ENCODE measurements at places on chromosomes 16 and 17.
A peak's percentile ranks its signal among the peaks of the same experiment; 100 is the strongest.

- no peak for DNase-seq
Measured at GRCh38 chr16:54116124-54116655, 170.4 kb downstream of the IRX3 start.

- no peak for DNase-seq
Measured at GRCh38 chr17:78718575-78719208, 63.4 kb downstream of the CYTH1 start.

GRCh38 chr17:45883063-45883462, 11.3 kb upstream of the MAPT start:
- DNase-seq, result no peak

- DNase-seq, result no peak
Measured at GRCh38 chr16:85571563-85571812, 41.6 kb upstream of the GSE1 start.

DNA sequence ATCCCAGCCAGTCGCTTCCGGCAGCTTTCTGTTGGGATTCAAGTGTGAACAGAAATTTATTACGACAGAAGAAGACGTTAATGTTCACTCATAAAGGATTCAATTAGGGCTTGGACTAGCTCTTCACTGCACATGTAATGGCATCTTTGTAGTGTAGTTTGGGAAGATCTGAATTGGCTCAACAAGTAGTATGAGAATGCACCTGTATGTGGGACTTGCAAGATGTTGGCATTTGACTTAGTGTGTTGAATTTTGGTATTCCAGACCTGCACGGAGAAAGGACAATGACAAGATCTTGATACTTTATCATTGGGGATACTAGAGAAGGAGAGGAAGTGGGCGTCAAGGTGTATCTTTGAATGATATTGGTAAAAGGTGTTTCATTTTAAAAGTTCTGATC, 1.2 kb downstream of the PSMD11 start:
- peak; percentile 4 for DNase-seq

- DNase-seq, result peak; percentile 43
Measured at GRCh38 chr16:29809850-29810698, 1.9 kb upstream of the PRRT2 start.

DNA sequence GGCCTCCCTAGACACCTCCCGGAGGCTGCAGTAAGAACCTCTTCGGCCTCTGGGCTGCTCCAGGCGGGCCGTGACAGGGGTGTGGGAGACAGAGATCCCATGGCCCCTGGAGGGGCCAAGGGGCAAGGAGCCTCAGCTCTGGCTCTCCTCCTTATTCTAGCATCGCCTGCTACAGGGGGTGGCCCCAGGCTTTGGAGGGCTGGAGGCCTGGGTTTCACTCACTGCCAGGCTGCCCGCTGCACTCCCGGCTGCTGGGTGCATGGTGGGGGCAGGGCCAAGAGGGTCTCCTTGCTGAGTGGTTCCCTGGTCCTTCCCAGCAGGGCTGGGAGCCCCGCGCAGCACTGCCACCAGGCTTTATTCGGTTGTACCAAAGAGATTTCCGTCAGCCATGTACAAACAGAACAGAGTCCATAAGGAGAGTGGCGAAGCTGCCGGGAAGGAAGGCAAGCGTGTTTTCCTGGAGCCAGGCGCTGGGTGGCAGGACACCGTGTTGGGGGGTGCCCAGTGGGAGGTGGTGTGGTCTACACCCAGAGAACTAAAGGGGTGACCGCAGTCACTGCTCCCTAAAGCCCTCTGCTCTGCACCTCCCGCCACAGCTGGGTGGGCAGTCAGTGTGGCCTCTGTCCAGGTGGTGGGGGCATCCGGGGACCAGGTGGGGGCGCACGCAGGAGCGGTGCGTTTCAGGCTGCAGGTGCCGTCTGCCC, 2.0 kb downstream of the NPB start:
- DNase-seq, result no peak

- DNase-seq, result no peak
Measured at GRCh38 chr17:83183951-83184506, 104.6 kb downstream of the METRNL start.

DNA sequence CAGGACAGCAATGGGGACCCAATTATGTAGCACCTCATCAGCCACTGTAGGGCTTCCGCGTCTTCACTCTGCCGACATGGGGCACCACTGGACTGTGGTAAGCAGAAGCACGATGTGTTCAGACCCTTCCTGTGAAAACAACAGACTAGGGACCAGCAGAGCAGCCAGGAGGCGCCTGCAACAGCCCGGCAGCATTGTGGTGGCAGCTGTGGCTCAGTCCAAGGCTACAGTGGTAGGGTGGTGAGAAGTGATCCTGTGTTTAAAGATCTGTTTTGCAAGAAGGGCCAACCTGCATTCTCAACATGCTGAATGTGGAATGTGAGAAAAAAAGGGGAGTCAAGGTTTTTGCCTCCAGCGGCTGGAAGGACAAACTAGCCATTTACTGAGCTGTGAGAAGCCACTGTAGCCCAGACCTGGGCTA, 80.8 kb downstream of the GAS7 start:
- DNase-seq, result no peak

DNA sequence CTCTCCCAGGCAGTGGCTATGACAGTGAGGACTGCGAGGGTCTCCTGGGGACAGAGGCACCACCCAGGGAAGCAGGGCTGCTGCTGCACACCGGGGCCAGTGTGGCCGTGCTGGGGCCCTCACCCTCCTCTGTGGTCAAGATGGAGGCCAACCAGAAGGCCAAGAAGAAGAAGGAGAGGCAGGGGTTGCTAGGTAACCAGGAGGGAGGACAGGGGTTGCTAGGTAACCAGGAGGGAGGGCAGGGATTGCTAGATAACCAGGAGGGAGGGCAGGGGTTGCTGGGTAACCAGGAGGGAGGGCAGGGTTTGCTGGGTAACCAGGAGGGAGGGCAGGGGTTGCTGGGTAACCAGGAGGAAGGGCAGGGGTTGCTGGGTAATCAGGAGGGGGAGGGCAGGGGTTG, 55.2 kb downstream of the ACTG1 start:
- DNase-seq, result no peak

DNA sequence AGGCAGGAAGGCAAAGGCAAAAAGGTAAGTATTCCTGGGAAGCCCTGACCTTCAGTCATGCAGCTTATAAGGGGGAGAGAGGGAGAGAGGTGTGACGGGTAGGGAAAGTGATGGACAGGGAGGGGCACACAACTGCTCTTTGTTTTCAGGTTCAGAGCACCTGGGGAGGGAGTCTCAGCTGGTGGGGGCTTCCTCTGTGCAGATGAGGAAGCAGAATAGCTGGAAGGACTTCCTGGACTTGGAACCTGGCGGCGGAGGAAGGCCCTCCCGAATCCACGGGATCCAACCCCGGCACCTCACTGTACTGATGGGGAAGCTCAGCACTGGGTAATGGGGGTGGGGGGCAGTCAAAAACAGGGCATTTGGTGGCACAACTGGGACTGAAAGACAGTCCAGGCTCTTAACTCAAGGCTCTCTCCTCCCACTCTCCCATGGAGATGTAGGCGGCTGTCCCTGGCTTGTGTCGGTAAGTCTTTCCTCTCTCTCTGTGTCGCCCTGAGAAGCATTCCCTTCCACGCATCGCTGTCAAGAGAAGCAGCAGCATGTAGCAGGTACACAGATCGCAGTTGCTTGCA, 11.9 kb upstream of the PITPNM3 start:
- DNase-seq, result no peak

GRCh38 chr17:10327640-10328039, 45.2 kb downstream of the MYH13 start:
- DNase-seq, result peak; percentile 83

GRCh38 chr16:69619514-69619913, 53.7 kb downstream of the NFAT5 start:
- peak; percentile 72 for DNase-seq

DNA sequence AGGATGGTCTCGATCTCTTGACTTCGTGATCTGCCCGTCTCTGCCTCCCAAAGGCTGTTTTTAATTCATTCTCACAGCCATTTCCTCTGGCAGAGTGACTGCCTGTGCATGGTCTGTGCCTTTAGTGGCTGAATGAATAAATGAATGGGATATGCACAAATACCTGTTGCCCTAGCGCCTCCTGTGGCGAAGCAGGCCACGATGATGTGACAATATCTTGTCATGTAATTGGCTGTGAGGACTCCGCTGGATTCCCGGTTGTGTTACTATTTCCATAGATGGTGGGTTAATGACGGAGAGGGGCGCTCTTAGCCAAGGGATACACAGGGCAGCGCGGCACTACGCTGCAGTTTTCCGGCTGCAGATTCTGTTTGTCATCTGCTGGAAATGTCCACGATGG, 26.8 kb upstream of the ENDOV start:
- DNase-seq, result no peak

- DNase-seq, result no peak
Measured at GRCh38 chr17:35700150-35700549, 31.3 kb upstream of the RASL10B start.

- DNase-seq, result no peak
Measured at GRCh38 chr16:56281249-56281805, 90.0 kb downstream of the GNAO1 start.

- no peak for DNase-seq
Measured at GRCh38 chr16:79609861-79610260, 9.3 kb upstream of the MAF start.

- DNase-seq, result no peak
Measured at GRCh38 chr17:77872714-77873499, 85.6 kb upstream of the TNRC6C start.

DNA sequence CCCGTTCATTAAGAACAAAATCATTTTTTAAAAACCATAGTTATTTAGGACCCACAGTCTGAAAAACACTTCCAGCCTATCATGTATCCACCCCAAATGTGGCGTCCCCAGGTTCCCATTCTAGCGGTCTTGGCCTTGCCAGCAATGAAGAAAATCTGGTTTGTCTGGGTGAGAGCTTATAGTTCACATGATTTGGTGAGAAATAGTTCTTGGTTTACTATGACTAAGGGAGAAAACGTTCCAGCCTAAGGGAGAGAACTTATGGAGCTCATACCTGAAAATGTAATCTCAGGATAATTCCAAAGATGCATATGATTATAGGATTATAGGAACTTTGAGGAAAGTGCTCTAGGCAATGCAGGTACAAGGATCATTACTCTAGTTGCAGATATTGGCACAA, 4.8 kb downstream of the MARVELD3 start:
- DNase-seq, result peak; percentile 30

DNA sequence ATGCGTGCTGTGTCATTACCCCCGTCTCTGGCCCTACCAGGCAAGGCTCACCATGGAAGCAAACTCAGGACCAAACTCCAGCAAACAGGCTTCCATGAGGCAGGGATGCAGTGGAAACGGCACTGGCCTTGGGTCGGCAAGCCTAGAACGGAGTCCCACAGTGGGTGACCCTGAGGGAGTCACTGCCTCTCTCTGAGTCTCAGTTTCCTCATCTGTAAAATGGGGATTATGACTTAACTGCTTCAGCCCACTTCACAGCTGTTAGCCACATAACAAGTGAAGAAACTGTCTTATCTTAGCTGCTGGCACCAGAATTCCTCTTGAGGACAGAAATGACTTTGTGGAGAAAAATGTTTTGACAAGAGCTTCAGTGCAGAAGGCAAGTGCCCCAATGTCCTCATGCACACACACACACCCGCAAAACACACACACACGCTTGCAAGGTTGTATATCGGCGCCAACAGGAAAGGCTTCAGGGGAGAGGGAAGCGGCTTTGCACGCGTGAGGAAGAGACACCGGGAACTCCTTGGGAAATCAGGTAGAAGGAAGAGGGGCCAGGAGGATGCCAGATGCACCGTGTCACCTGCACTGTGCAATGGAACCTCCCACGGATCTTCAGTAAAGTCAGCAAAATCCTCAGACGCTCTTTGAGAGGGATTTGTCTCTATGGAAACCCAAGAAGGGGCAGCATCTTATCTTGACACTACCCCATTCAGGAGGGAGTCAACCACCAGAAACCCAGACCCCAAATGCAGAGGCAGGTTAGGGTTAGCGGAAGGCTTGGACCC, 53.7 kb downstream of the GSG1L start:
- DNase-seq, result no peak

DNA sequence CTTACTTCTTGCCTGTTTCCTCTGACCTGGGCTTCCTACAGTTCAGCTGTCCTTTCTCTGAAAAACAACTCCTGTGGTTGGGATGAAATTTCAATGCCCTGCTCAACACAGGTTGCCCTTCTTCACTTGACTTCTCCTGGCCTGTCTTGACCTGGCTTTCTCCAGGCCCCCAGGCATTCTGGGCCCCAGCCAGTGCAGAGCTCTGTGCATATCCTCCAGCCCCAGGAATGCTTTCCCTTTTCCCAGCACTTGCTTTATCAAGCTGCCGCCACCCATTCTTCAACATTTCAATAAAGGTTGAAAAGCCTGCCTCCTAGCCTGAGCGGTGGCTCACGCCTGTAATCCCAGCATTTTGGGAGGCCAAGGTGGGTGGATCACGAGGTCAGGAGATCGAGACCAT, 10.8 kb downstream of the ODAD4 start:
- DNase-seq, result no peak

DNA sequence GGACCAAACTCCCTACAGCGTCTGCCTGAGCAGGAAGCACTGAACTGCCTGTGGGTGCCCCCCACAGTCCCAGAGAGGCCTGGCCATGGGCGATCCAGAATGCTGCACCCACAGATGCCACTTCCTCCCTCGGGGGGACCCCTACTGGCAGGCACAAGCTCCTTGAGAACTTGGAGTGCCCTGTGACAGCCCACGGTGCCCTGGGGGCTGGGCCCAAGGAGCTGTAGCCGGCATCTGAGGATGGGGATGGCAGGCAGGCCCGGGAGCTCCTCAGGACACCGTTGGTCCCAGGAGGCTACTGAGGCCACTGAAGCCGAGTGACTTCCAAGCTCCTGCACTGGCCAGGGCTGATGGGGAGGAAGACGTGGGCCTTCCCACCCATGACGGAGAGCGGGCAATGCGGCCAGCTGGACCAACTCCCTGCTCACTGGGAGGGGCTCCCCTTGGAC, 15.1 kb upstream of the RASD1 start:
- no peak for DNase-seq

DNA sequence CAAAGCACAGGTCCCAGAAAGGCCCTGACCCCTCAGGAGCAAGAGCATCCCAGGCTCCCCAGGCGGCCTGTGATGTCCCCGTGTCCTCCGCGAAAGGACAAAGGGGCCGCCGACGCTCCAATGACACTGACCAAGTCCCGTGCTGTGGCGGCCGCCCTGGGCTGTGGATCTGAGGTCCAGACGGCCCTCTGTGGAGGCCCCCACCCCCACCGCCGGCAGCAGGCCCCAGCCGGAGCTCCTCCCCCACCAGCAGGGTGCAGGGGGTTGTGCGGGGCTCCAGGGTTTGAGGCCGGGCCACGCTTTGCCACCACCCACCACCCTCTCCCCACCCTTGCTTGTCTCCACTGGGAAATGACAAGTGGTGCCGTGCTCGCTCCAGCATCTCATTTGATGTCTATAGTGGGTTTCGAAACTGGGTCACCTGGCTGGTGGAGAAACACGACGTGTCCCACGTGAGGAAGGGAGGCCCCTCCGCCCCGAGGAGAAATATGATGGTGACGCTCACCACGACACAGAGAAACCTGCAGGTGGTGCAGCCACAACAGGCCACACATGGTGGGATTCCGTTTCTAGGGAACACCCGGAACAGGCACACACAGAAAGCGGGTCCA, 31.2 kb upstream of the ZNF469 start:
- no peak for DNase-seq

GRCh38 chr16:85157813-85158742, 45.8 kb upstream of the CIBAR2 start:
- peak; percentile 75 for DNase-seq
